ENCODE measurements at places on chromosomes 5 and 9.

- DNase-seq: no peak
These were observed 122.0 kb upstream of the FER start for GRCh38 chr5:108625654-108626053.

DNA sequence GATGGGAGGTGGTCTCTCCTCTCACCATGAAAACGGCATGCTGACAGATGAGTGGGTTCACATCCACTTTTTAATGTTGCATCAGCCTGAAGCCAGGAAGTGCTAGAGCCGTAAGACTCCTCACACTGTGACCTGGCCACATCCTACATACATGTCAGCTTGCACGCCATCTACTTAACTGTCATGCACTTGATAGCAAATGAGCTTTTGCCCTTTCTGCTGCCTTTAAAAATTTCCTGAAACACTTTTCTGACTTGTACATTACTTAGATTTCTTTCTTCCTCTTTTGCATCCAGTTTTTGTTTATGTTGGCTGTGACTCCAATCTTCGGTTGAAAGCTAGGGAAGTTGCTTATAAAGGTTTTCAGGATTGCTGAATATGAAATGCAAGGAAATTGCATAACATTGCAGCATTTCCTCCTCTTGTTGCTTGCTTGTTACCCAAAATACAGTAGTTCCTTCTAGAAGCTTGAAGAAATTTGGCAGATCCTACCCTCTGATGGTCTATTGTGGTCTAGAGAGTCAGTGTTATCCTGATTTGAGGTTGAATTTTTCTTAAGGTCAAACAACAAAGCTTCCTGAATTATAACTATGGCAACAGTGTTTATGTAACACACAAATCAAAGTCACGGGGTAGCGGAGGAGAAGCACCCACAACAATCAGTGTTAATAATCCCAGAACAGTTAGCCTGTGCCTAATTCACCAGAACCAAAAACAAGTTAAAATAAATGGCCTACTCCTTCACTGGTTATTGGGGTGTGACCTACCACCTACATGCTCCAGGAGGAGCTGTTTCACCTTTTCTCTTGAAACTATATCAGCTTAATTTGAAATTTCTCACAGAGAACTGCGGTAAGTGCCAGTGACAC lies 232.5 kb downstream of the ARHGAP26 start:
- DNase-seq: no peak

- DNase-seq: no peak
These were observed 174.6 kb upstream of the ZNF608 start for GRCh38 chr5:124920909-124921666.

- peak; percentile 67 for DNase-seq
These were observed at the start of gene SPEF2 for GRCh38 chr5:35617435-35618303. TSS of gene SPEF2 (plus strand) at chr5:35617863. CDS start at chr5:35617998, 135 bp downstream.

DNA sequence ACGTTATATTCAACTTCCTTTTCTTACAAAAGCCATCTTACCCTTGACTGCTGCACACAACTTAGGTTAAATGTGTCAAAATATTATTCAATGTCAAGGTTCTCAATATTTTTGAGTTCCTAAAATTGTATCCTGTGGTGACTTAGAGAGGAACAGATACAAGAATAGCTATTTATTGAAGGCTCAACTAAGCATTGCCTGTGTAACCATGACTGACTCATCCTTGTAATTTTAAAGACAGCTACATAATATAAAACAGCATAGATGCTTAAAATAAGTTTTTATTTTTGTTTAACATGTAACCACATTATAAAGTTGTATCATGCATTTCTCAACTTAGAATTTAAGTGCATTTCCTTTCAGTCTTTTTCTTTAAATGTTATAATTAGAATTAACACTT lies 312.9 kb upstream of the RGMB start:
- DNase-seq: no peak

DNA sequence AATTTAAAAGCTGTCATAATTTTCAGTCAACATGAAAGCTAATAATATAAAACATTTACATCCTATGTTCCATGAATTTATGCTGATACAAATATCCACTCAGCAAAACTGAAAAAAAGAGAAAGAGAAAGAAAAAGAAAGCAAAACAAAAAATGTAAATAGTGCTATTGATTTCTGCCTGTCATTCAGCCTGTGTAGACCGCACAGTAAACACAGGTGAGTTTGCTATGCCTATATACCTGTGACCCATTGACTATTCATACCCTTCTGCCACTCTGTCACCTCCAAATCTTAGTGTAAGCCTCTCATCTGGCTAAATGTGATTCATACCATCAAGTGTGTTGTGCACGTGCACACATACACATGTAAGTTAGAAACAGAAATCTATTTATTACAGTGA lies 359.0 kb upstream of the RORB start:
- DNase-seq: no peak

GRCh38 chr5:152274224-152274623 lies 130.9 kb downstream of the NMUR2 start:
- DNase-seq: no peak

- DNase-seq: no peak
These were observed 362.7 kb upstream of the ADAMTS16 start for GRCh38 chr5:4777435-4777834.

GRCh38 chr5:6003040-6003825 lies 375.1 kb downstream of the MED10 start:
- DNase-seq: no peak

DNA sequence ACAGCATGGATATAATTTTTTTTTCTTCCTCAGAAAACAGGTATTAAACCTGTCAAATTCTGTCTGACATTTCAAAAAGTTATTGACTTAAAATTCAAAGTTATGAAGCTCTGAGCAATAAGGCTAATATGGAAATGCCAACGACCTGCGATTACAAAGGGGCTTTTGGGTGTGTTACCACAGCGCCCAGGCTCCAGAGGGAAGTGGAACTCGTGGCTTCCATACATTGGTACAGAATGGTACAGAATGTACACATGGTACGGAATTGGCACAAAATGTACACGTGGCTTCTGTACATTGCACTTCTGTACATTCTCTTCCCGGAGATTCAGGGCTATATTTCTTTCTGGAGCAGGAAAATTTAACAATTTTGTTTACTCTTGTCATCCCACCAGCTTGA lies 225.1 kb upstream of the TBCA start:
- no peak for DNase-seq

GRCh38 chr5:15160091-15160490 lies 288.5 kb upstream of the ANKH start:
- no peak for DNase-seq

- no peak for DNase-seq
These were observed 169.9 kb downstream of the EFNA5 start for GRCh38 chr5:107500840-107501239.

DNA sequence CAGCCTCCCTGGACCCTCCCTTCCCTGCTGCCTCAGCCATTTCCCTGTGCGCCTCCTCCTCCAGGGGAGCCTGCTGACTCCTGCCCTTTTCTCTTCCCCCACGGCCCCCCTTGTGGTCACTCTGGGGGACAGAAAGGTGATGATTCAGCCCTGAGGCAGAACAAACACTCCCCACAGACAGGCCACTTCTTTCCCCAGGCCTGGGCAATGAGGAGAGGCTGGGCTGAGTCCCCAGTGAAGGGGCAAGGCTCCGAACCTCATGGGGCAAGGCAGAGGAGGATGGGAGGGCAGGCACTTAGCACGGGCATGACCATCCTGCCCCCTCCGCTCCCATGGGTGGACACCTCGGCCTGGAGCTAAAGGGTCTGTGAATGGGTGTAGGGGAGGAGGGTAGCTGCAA lies 21.0 kb downstream of the CSF1R start:
- no peak for DNase-seq

DNA sequence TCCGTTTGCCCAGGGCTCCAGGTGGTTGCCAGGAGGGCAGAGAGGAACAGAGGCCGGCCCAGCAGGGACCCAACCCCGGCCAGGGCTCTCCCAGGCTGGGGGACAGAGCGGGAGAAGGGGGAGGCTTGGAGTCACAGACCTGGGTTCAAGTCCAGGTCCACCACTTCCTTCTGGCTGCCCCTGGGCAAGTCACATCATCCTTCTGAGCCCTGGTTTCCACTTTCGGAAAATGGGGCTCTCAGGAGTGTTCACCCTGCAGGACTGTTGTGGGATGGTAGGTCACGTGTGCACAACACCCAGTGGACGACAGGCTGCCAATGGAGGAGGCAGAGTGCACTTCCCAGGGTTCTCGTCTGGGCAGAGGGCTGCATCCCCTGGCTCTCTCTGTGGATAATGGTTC lies 245.4 kb downstream of the PBX3 start:
- DNase-seq: no peak

GRCh38 chr5:138542180-138542955 lies 668 bp downstream of the ETF1 start:
- DNase-seq: no peak

DNA sequence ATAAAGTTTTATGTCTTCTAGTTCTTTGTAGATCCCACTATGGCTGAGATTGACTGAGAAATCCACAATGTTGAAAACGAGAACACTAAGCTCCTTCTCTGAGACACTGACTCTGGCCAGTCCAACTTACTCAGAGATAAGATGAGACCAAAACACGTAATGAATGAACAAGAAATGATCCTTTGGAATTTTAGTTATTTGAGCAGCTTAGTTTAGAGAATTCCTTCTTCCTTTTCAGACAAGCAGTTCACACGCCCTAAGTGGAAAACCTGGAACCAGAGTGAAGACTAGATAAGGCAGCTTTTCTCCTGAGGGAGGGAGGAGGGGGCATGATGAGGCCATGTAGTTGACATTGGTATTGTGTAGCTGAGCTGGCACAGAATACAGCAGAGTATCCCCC lies 139.6 kb downstream of the GABRB2 start:
- DNase-seq: no peak

DNA sequence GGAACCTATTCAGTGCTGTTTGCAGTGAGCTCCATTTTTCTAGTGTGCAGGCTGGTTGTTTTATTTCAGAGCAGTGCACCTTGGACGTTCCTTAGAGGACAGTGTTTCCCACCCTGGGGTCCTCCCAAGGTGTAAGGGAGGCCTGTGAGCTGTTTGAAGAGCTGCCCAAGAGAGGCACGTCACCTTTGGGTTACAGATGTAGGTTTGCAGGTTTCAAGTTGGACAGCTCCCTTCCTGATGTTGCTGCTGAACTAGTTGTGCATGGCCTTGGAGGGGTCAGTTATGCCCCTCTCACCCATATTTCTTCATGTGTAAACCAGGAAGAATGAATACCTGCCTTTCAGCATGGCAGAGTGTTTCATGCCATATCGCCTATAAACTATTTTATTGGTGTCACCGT lies 34.7 kb upstream of the POMT1 start:
- no peak for DNase-seq

DNA sequence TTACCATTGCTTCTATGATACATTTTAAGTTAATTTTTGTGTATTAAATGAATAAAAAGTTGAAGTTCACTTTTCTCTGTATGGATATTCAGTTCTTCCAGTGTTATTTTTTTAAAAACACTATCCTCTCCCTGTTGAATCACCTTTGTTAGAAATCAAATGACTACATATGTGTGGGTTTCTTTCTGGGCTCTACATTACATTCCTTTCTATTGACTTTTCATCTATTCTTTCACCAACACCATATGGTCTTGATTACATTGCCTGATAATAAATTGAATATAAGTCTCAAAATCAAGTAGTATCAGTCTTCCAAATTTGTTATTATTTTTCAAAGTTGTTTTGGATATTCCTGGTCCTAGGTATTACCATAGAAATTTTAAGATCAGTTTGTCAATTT lies 7.3 kb upstream of the RASEF start:
- no peak for DNase-seq

DNA sequence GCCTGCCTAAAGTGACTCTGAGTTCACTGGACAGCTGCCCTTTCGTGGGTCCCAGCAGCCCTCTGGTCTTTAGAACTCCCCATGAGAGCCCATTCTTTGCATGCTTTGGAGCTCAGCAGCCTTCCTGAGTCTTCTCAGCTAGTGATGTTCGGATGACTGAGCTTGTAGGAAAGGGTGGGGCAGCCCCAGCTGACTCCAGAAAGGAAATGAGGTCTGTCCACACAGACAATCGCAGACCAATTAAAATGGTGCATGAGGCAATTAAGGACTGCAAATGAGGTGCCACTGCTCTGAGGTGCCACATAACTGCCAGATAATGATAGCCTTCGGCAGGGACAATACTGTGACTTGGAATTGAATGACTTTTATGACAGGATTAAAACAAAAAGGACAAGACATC lies 25.4 kb upstream of the TOMM5 start:
- DNase-seq: peak; percentile 92

GRCh38 chr5:17269201-17269600 lies 51.8 kb downstream of the BASP1 start:
- peak; percentile 69 for DNase-seq

DNA sequence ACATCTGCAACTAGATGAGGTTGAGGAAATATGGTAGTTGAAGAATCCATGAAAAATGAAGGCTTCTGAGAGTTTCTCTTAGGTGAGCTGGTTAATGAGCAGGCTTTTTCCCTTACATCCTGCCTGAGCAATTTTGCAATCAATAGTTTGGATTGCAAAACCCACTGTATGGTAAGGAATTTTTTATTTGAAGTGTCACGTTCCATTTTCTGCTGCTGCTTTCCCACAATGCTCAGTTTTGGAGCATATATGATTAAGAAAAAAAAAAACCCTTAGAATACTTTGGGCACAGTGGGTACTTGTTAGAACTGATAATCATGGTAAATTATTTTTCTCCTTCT lies 144.2 kb downstream of the PCSK1 start:
- DNase-seq: no peak

DNA sequence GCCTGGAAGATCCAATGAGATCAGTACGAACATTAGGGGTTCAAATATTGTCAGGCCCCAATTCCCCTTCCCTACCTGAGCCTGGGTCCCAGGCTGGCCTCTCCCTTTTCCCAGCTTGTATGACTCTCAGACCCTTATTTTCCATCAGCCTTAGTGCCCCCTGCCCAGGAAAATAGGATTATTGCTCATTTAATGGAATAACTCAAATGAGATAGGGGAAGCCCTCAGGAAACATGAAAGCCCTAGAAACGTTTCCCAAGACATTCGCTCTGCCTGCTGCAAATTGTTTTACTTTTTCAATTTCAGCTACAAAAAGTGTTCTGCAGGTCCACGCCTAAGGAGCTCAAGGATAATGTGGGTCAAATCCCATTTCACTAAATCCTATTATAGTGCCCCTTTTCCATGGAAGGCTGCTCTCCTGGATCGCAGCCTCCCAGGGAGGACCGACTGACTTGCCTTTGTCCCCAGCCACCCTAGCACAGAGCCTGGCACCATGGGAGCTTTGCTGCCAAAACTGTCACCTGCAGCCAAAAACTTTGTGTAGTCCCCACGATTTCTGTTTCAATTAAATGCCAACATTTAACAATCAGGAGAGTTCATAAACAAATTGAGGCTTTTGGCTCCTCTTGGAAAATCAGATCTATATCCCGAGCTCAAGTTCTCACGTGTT lies 46.9 kb downstream of the THOC3 start:
- DNase-seq: no peak

- peak; percentile 47 for DNase-seq
These were observed 131.5 kb downstream of the AGTPBP1 start for GRCh38 chr9:85610074-85610860.

GRCh38 chr9:133260334-133261102 lies 14.5 kb downstream of the ABO start:
- DNase-seq: no peak

- DNase-seq: no peak
These were observed at the start of gene PTGER4 for GRCh38 chr5:40679913-40680681. TSS of gene PTGER4 (plus strand) at chr5:40679915. CDS start at chr5:40680994, 1,079 bp downstream.

- no peak for DNase-seq
These were observed 943 bp downstream of the STING1 start for GRCh38 chr5:139481580-139482049.

- DNase-seq: no peak
These were observed 168.0 kb upstream of the RGMB start for GRCh38 chr5:98605426-98605825.

GRCh38 chr9:71857159-71857558 lies 53.8 kb downstream of the ABHD17B start:
- no peak for DNase-seq
